Brain microvascular endothelial cell (primary cell): ENCODE measurements at places on chromosomes 5 and 9.
A peak's percentile ranks its signal among the peaks of the same experiment; 100 is the strongest.

- DNase-seq = peak; percentile 12
Measured at GRCh38 chr5:132704875-132705274, 31.1 kb downstream of the IL4 start.

DNA sequence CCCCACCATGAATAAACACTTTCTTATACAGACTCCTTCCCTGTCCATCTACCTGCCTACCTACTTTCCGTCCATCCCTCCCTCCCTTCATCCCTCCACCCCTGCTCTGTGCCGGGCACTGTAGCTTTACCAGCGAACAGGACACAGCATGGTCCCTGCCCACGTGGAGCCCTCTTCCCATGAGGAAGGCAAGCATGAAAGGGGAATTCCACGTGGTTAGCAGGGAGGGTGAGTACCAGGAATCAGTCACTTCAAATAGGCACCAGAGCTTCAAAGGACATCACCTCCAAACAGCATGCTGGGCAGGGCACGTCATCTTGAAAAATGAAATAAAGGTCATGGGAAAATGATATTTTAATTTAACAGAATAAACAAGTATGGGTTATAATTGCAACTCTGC, 35.0 kb upstream of the TDRD7 start:
- DNase-seq = no peak

DNA sequence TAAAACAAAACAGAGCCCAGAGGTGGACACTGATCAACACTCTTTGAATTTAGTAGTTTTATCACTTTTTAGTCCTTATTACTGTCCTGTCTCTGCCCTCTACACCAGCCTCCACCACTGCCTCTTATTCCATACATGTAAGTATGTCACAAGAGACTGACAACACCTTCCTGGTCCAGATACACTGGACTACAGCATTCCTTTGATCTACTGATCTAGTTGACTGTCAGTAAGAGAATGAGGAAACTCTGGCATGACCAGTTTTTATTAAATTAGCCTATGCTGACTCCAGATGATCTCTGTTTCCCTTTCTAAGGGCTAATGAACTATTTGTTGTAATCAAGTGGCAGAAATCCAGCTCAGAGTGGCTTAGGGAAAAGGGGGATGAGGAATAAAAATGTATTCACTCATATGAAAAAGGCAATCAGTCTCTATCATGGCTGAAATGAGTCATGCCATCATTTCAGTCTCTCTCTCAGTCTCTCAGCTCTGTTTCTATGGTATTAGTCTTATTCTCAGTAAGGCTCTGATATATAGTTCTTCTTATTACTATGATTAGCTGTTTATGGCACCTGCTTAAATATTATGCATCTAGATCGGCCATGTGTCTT, 5.5 kb downstream of the ARHGEF37 start:
- no peak for DNase-seq

GRCh38 chr5:113176196-113176595, 199.6 kb downstream of the DCP2 start:
- no peak for DNase-seq

- DNase-seq = no peak
Measured at GRCh38 chr5:82917584-82917983, 159.6 kb downstream of the TMEM167A start.

GRCh38 chr9:129962889-129963703, 79.9 kb downstream of the FNBP1 start:
- peak; percentile 59 for DNase-seq

GRCh38 chr9:114995681-114996221, 65.4 kb upstream of the TNFSF8 start:
- DNase-seq = no peak

- DNase-seq = no peak
Measured at GRCh38 chr9:36245906-36246305, 12.3 kb downstream of the GNE start.

DNA sequence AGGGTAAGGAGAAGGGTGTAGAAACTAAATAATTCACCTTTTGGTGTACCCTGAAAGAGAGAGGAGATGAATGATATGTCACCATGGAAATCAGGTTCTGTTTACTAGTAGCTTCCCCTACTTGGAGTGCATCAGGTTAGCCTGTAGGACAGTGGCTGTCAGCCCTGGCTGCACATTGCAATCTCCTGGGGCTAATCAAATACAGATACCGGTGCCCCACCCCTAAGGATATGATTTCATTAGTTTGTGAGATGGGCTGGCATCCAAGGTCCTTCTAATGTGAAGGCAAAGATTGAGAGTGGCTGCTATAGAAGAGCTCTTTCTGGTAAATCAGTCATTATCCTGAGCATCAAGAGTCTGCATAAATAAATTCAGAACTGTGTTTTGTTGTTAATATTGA, 47.2 kb downstream of the INSYN2B start:
- DNase-seq = no peak

GRCh38 chr5:56142233-56142613, 90.9 kb downstream of the ANKRD55 start:
- DNase-seq = no peak

GRCh38 chr5:123116058-123116457, 27.0 kb downstream of the PRDM6 start:
- DNase-seq = no peak

GRCh38 chr9:20407013-20407412, 215.3 kb downstream of the MLLT3 start:
- DNase-seq = no peak

DNA sequence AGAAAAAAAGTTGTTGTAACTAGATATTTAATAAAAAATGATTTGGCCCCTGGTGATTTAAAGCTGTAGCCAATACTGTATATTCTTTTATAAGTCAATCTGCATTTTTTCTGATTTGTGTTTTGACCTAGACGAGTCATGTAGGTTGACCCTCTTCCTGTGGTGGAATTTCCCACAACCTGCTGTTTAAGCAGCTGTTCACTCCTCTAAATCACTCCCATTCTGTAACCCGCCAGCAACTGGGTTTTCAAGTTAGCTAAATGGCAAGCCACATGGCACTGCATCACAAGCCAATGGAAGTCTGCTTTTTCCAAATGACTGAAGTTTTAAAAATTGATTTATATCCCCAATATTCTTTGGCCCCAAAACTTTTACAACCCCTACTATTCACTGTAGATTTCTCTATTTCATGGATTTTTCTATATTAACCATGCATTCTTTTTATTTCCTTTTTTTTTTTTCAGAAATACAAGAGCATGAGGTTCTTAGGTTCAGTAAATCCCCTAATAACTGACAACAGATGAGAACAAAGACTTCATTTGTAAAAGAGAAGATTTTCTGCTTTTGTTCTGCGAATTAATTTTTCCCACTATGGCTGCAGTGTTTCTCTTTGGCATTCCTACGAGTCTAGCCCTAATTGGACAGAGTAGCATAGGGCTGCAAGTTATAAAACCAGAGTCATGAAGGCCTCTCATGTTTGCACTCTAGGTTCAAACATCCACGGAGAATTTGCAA, 184.5 kb upstream of the TLE4 start:
- DNase-seq = no peak

GRCh38 chr9:84857211-84857610, 187.7 kb downstream of the NTRK2 start:
- DNase-seq = no peak

- DNase-seq = no peak
Measured at GRCh38 chr5:58362135-58362534, 97.8 kb downstream of the PLK2 start.

- no peak for DNase-seq
Measured at GRCh38 chr9:23636199-23636598, 189.8 kb downstream of the ELAVL2 start.

GRCh38 chr9:101453776-101454570, 18.4 kb upstream of the ALDOB start:
- peak; percentile 82 for DNase-seq

- no peak for DNase-seq
Measured at GRCh38 chr5:180598316-180598701, 7.0 kb upstream of the SCGB3A1 start.

DNA sequence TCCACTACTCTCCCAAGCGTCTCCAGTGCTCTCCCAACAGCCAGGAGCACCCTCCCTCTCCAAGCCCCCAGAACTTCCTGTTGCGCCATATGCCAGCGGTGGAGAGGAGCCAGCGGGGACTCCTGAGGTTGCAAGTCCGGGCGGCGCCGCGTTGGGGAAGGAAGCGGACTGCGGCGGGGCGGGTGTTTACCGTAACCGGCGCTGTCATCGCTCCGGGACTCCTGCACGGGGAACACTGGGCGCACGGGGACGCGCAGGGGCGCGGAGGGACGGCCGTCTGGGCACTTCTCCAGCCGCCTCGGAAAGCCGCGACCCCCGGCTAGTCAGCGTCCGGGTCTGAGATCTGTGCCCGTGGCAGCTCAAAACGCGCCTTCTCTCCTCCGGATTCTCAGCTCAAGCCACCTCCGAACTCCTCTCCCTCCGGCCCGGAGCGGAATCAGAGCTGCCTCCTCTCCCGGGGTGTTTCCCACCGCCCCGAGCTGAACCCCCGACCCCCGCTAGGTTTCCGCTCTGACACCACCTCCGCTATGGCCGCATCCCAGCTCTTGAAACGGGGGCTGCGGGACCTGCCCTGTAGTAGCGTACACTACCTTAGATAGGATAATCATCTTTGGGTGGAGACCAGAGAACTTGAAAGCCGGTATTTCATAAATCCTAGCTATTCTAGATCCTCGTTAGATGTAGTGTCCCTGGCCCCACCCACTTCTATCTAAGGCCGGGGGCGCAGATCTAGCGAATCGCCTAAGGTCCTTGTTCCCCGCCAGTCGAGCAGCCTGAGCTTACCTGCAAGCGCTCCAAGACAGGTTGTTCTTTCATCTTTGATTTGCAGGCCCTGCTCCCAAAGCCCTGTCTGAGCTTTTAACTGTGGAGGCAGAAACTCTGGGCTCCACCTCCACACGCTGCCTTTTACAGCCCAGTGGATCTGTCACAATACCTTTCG, at the start of gene TRPM6:
Gene TRPM6 (minus strand): TSS at position 881 of the 940 bp plus-strand sequence. CDS start 65 bp downstream, at position 816.
- peak; percentile 38 for DNase-seq

- DNase-seq = no peak
Measured at GRCh38 chr5:109354761-109355160, 55.0 kb downstream of the PJA2 start.

GRCh38 chr5:6737043-6737941, 24.1 kb downstream of the TENT4A start:
- DNase-seq = no peak

GRCh38 chr5:158796812-158797497, 302.8 kb downstream of the EBF1 start:
- no peak for DNase-seq

GRCh38 chr5:133381571-133382365, 230.6 kb downstream of the FSTL4 start:
- no peak for DNase-seq

DNA sequence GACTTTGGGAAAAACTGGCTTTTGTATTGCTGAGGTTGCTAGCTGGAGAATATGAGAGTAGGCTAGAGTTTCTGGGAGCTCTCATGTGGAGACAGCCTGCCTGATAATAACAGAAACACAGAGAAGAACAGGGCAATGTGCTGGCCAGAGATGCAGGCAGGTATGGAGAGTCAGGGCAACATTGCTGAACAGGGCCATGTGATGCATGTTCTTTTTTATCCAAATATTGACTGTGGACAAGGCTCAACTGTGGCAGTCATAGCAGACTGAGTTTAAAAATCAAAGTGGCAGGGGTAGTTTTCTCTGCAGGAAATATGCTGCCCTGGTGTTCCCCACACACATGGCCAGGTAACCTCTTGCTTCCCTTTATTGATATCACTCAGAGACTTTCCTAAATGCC, 381.1 kb downstream of the RASEF start:
- DNase-seq = no peak

GRCh38 chr9:107112707-107113243, 170.3 kb upstream of the RAD23B start:
- DNase-seq = no peak

DNA sequence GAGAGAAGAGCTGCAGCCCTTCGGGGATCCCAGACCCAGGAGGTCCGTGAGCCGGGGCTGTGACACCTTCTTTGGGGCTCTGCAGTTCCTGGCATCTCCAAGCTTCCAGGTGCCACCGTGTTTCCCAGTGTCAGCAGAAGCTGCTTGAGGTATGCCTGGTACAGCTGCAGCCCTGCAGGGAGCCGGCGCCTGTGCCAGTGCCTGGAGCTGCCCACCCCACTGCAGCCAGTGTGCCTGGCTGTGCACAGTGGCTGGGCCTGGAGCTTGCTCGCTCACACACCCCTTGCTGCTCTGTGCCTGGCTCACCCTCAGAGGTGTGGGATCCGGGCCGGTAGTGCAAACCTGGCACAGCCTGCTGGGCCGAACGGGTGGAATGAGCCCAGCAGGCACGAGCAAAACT, 65.5 kb downstream of the NACC2 start:
- DNase-seq = no peak

DNA sequence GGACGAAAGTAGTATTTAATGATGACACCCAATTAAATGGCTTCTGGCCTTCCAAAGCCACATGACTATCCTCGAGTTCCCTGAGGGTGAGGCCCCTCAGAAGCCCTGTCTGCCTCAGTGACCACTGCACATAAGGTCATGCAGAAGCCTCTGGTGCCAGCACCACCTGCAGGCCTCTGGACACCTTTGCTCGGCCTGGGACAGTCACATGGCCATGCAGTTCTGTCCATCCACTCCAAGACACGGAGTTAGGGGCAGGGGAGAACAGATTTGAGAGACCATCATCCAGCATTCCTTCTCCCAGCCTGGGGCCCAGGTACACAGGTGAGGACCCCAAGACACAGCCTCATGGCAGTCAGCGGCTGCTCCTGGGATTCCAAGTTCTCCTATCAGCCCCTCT, 145.0 kb downstream of the ROR2 start:
- no peak for DNase-seq
